ENCODE measurements at places on chromosomes 1 and 21. TPM values are rescaled to one million over a fixed set of nuclear protein-coding genes. Genes with fewer than 3 reads are reported as not detected.

Gene MGST3
- total RNA-seq = 63.6 TPM

Gene TAL1
- total RNA-seq = not detected

Gene ARHGAP30
- total RNA-seq = 170 TPM

Gene TRNP1
- 0.85 TPM for total RNA-seq

Gene FASLG
- total RNA-seq = 22.5 TPM

Gene GJA4
- total RNA-seq = not detected

Gene PLA2G4A
- 28.2 TPM for total RNA-seq

Gene LDLRAD1
- total RNA-seq = not detected

Gene GUCA2B
- not detected for total RNA-seq

Gene PPIAL4G
- total RNA-seq = 0.05 TPM

Gene ENAH
- total RNA-seq = 0.14 TPM

Gene TMEM269
- 0.16 TPM for total RNA-seq

Gene RPS6KA1
- total RNA-seq = 190 TPM

Gene FAM78B
- total RNA-seq = 1.2 TPM

Gene CFAP107
- not detected for total RNA-seq

Gene SAMD11
- not detected for total RNA-seq

Gene TPR
- 154 TPM for total RNA-seq

Gene OTUD7B
- total RNA-seq = 26.1 TPM

Gene IVL
- total RNA-seq = not detected

Gene ERG
- total RNA-seq = 0.55 TPM

Gene SERTAD4
- not detected for total RNA-seq
